ENCODE measurements at places on chromosomes 16 and 17.

DNA sequence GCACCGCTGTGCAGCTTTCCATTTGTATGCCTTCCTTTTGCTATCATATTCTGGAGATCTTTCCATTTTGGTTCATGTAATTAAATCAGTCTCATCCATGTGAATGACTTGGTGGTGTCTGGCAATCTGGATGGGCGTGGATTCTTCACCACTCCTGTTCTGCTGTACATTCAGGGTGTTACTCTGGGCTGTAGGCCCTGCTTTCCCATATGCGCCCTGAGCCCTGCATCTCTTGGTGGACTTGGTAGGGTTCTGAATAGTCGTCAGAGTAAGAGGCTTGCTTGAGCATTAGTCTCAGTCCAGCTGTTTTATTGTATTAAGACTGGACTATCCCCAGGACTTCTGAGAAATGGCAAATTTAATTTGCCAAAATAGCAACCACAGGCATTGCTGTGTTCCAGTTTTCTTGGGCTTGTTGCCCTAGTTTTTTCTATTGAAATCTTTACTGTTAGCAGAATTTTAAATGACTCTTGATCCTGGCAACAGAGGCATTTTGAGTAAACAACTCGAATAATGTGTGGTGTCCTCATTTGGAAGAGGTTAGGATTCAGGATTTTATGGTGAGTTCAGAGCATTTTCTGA, 14.9 kb downstream of the BANP start:
- DNase-seq: no peak

DNA sequence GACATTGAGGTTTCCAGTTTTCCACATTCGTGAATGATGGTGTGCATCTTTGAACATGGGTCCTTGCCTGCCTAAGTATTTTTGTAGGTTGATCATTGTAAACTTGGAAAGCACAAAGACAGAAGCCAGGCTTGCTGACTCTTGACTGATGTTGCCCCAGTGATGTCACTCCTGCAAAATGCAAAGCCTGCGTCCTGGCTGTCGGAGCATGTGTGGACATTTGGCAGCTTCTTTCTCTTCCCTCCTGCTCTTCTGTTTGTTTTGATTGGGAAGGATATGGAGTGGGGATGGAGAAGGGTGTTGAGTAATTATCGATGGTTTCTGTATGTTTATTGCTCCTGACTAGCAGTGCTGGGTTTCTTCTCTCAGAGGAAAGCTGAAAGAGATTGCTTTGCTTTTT, 3.2 kb downstream of the NDE1 start:
- DNase-seq: no peak

DNA sequence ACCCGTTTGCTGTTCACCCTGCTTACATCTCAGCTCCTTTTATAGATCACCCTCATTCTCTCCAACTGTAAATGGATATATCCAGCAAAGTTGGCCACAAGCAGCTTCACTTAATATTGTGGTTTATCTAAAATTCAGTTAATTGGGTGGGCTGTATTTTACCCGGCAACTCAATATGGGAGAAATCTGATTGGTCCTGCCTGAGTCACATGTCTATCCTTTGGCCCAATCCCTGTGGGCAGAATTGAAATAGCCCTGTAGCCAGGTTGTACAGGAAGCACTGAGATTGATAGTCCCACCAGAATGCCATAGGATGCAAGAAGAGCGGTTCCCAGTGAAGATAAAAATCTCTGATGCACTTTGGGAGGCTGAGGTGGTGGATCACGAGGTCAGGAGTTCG, 73.2 kb downstream of the AIPL1 start:
- no peak for DNase-seq

GRCh38 chr16:77777745-77778144, 10.6 kb upstream of the VAT1L start:
- DNase-seq: no peak

- DNase-seq: no peak
Measured at GRCh38 chr17:68034452-68034776, 1.1 kb upstream of the KPNA2 start.

- DNase-seq: peak; percentile 41
Measured at GRCh38 chr16:69397821-69398521, 12.2 kb upstream of the TERF2 start.

GRCh38 chr17:57527221-57528057, 217.7 kb downstream of the CCDC182 start:
- no peak for DNase-seq

DNA sequence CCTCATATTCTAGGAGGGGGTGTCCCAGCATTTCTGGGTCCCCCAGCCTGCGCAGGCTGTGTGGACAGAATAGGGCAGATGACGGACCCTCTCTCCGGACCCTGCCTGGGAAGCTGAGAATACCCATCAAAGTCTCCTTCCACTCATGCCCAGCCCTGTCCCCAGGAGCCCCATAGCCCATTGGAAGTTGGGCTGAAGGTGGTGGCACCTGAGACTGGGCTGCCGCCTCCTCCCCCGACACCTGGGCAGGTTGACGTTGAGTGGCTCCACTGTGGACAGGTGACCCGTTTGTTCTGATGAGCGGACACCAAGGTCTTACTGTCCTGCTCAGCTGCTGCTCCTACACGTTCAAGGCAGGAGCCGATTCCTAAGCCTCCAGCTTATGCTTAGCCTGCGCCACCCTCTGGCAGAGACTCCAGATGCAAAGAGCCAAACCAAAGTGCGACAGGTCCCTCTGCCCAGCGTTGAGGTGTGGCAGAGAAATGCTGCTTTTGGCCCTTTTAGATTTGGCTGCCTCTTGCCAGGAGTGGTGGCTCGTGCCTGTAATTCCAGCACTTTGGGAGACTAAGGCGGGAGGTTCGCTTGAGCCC, 11.6 kb downstream of the STH start:
- DNase-seq: no peak
